Right hindlimb (tissue), 1 donor: ENCODE measurements at places on chromosomes 5 and 9.

GRCh38 chr9:82553654-82554366 lies 509.1 kb downstream of the RASEF start:
- no peak for DNase-seq

GRCh38 chr5:42491699-42492098 lies 68.5 kb downstream of the GHR start:
- DNase-seq = no peak

- peak; percentile 20 for DNase-seq
These were observed at the start of gene RXFP3 for GRCh38 chr5:33936381-33937016. Gene RXFP3, plus strand, starts transcription at chr5:33936386. Its CDS starts 355 bp downstream, at chr5:33936741.

DNA sequence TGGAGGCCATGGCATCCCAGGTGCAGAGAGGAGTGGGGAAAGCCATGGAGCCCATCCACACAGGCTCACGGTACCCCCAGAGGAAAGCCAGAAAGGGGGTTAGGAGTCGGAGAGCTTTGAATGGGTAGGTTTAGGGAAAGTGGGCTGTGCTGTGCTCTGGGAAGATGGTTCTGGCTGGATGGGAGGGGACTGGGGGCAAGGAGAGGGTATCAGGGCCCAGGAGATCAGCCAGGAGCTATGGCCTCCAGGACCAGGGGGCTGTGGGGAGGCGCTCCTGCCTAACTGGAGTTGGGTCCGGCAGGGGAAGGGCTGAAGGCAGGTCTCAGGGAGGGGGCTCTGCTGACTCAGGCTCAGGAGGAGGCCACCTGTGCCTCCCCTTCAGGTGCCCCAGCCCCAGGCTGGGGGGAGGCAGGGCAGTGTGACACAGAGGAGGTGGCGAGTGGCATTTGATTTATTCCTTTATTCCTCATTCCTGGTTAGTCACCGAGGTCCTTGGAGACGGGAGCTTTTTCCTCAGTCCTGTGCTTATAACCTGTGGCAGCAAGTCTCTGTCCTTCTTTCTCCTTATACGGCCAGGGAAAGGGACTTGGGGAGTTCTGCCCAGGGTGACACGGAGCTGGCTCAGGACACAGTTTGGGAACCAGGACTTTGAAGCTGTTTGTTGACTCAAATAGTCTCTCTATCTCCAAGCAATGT lies 60.8 kb downstream of the TSTD2 start:
- DNase-seq = no peak

DNA sequence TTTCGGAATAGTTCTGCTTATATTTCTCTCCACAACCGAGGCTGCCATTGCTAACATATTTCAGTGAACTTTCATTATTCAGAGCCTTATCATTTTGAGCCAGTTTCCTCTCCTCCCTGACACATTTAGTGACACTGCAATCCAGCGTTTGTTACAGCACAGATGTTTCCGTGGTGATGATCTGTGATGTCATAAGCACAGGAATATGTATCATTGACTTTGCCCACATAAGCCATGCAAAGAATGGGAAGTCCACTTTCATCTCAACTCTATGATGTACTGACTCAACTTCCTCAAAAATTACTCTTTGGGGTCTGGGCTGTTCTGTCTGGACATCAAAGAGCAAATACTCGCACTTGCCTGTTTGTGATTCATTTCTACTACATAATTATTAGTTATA lies 291.8 kb downstream of the EBF1 start:
- DNase-seq = no peak

GRCh38 chr9:6641961-6642360 lies 3.6 kb downstream of the GLDC start:
- no peak for DNase-seq

DNA sequence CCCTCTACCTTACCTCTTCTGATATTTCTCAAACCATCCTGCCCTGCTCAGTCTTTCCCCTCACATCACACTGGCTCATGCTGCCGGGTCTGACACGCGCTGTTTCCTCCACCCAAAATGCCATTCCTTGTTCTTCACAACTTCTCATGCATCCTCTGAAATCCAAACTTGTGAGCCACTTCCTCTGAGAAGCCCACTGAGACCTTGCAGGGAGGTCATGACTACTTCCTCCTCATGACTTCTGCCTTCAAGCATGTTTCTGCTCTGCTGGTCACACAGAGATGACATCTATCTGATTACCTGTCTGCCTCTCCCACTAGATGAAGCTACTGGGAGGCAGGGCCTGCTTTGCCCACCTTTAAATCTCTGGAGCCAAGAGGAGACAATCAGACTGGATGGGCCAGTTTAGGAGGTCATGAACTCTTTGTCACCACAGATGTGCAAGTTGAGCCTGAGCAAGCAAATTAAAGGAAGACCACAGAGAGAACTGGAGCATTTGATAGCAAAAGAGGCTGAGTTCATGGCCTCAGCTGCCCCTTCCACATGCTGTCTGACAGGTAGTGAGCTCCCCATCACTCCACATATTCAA lies 119.8 kb upstream of the TBC1D2 start:
- DNase-seq = no peak

DNA sequence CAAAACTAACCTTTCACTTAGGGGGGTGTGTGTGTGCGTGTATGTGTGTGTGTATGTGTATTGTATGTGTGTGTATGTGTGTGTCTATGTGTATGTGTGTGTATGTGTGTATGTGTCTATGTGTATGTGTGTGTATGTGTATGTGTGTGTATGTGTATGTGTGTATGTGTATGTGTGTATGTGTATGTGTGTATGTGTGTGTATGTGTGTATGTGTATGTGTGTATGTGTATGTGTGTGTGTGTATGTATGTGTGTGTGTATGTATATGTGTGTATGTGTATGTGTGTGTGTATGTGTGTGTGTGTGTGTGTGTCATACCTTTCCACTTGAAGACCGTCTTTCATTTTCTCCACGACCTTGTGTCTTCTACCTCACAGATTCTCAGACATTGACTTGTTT lies 20.8 kb upstream of the FLT4 start:
- DNase-seq = no peak

GRCh38 chr5:114316167-114316566 lies 45.7 kb upstream of the KCNN2 start:
- DNase-seq = no peak

- no peak for DNase-seq
These were observed 32.0 kb upstream of the MSX2 start for GRCh38 chr5:174692381-174692780.

DNA sequence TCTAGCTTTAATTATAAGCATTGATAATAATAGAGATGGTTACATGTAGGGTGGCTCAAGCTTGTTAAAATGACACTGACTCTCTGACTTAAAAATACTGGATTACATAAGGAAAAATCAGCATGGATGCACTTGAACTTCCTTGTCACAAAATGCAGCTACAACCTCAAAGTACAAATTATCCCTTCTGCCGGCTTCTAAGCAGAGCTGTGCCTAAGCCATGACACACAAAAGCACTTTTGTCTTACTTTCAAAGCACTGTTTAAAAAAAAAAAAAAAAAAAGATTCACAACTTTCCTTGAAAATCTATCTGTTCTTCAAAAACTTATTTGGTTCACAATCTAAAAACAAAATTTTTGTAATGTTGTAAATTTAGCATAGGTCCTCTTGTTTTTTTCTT lies 36.4 kb upstream of the ZFAND5 start:
- DNase-seq = no peak

- DNase-seq = peak; percentile 26
These were observed 390.6 kb downstream of the DNAH5 start for GRCh38 chr5:13553896-13554295.

DNA sequence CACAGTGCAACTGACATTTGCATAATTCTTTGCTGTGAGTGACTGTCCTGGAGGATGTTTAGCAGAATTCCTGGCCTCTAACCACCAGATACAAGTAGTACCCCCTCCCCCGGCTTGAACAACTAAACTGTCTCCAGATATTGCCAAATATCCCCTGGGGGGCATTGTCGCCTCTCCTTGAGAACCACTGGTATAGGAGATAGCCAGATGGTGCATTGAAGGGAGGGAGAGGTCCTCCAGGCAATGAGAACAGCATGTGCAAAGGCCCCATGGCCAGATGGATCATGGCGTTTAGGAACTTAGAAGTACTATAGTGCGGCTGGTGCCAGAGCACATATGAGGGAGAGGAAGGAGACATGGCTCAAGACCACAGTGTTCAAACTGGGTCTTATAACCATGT lies 18.9 kb upstream of the ORM1 start:
- no peak for DNase-seq

DNA sequence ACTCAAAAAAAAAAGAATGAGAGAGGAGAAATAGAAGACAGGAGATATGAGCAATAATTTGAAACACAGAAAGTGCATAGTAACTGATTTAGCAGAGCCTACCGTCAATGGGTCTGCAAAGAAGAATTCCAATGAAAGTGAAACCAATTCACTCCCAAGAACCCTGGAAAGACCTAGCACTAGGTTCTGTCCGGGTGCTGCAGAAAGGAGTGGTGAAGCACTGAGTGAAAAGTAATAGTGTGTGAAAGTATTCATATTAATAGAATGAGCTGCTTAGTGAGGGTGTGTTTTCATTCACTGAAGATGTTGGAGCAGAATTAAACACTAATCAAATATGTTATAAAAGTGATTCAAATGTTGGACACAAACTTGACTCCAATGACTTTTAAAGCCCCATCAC lies 51.3 kb upstream of the SLC30A5 start:
- DNase-seq = no peak

DNA sequence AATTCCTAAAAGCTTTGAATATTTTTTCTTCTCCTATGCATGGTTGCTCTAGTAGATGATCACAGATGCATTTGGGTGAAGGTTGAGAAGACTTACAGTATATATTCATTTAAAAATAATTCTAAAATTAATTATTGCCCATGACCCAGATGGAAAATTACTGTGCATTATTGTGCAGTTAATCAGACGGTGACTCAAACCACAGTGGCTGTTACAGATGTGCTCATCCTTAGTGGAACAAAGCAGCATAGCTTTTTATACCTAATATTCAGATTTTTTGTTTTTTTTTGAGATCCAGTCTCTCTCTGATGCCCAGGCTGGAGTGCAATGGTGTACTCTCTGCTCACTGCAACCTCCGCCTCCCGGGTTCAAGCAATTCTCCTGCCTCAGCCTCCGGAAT lies 10.7 kb downstream of the OR2V1 start:
- DNase-seq = no peak

DNA sequence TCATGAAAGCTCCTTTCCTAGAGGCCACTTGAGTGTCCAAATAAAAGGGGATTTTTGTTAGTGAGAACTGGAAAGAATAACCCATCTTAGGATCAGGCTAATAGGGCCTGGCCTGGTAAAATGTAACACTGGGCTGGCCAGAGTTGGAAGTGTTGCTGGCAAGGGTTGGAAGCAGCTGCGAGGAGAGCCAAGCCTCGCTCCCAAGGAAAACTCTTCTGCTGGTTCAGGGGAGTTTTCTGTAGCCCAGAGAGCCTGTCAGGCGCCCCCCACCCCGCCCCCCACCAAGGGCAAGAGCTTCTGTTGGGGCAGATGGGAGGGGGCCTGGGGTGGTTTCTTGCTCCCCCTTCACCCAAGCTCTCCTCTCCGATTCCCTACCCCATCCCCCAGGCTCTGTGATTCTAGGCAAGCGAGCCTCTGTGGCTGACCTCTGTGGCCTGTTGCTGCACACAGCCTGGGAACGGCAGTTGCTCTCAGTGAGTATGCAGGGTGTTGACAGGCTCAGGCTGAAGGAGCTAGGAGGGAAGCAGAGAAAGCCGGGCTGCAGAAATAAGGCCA lies 547.8 kb downstream of the CCDC171 start:
- peak; percentile 82 for DNase-seq

- no peak for DNase-seq
These were observed 420.1 kb upstream of the PAPPA start for GRCh38 chr9:115733318-115734110.

GRCh38 chr5:107153283-107153682 lies 517.5 kb downstream of the EFNA5 start:
- DNase-seq = no peak

- no peak for DNase-seq
These were observed 33.8 kb downstream of the LHFPL2 start for GRCh38 chr5:78614816-78615215.

- DNase-seq = no peak
These were observed 16.7 kb downstream of the EXD3 start for GRCh38 chr9:137406085-137406760.

DNA sequence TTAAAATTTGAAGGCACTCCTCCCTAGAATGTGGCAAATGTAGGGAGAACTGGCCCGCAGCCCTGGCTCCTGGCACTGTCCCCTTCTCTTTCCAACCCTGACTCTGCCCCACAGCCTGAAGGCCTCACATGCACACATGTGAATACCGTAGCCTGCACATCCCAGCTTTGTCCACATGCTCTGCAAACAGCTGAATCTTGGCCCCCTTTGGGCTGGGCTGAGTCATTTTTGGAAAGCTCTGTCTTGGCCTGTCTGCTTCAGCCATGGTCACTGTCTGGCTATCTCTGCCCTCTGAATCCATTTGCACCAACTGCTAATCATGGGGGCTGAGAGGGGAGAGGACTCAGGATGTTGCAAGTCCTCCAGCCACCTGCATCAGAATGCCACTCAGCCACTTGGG lies 22.1 kb upstream of the GALNT10 start:
- DNase-seq = peak; percentile 66

DNA sequence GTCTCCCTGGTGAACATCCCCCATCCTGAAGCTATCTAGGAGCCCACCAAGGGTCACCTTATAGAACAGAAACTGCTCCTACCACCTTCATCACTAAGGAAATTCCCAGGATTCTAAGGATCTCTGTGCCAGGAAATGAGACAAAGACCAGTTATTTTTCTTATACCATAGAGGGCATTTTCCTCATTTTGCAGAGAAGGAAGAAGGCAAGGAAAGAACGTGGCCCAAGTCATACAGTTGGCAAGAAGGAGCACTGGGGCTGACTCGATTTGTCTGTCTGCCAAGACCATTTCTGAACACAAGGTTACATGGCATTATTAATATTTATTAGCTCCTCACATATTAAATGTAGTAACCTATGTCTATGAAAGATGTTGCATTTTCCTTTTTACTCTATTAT lies 49.6 kb upstream of the TNFSF15 start:
- DNase-seq = no peak

DNA sequence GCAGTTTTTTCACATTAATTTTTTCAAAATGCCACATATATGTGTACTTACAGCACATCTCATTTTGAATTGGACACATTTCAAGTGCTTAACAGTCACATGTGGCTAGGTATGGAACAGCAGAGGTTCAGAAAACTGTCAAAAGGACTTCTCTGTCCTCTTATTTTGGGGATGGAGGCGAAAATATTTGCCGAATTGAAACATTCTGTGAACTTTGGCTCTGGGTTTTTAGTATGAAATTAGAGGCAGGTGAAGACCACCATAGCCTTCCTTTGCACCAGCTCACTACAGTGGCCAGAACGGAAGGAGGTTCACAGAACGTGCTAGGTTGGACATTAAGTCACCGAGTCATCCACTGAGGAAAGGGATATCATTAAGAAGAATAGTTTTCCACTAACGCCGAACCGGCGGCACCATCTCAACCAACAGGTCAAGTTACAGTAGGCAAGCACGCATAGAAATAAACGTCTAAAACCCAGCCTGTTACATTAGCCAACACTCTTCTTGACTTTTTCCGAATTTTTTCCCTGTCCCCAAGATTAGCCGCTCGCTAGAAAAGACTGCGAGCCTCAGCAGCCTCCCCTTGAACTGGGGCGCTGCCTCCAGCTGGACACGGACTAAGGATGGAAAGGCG lies 1.8 kb upstream of the TLE4 start:
- peak; percentile 33 for DNase-seq
